ENCODE measurements at places on chromosomes 13 and 19.

DNA sequence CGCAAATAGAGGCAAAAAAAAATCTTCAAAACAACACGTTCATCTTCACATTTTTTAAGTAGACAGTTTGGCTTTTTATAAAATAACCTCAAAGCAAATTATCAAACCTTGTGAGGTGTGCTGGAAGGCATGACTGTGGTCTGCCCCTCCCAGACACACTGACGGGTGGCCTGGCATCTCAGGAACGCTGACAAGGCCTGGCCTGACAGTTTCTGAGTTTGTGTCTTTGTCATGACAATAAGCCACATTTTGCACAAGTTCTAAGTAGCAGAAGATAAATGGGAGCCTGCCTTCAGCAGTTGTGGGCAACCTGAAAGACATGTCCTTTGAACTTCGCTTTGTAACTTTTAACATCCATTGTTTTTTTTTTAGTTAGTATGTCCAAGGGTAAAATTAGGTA lies 38.5 kb downstream of the SOX21 start:
- no peak for DNase-seq

GRCh38 chr19:48720251-48720612 lies 707 bp upstream of the MAMSTR start:
- no peak for DNase-seq

DNA sequence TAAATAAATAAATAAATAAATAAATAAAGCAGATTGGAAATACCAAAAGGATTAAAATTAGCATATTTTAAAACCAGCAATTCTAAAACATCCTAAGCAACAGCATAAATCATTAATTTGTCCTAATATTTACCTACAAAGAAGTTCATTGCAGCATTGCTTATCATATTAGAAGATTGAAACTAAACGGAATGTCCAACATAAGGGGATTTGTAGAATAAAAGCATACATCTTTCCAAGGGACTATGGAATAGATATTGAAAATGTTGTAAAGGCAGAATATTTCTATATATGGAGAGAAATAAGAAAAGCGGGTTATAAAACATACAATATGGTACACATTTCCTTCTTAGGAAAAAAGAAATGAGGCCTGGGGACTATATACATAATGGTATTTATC lies 71.1 kb upstream of the RFC3 start:
- DNase-seq = no peak

DNA sequence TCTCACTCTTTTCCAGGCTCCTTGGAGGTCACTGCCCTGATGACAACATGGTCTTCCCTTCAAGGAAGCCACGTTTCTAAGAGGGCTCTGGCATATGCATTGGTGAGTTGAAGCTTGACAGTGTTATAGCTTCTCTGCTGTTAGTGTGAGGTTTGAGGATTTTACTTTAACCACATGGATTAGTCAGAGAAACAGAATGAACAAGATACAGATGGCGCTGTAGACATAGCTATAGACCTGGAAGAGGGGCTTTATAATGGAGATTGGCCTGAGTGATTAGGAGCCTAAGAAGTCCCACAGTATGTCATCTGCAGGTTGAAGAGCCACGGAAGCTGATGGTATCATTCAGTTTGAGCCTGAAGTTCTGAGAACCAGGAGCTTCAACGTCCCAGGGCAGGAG lies 18.4 kb upstream of the URI1 start:
- no peak for DNase-seq

DNA sequence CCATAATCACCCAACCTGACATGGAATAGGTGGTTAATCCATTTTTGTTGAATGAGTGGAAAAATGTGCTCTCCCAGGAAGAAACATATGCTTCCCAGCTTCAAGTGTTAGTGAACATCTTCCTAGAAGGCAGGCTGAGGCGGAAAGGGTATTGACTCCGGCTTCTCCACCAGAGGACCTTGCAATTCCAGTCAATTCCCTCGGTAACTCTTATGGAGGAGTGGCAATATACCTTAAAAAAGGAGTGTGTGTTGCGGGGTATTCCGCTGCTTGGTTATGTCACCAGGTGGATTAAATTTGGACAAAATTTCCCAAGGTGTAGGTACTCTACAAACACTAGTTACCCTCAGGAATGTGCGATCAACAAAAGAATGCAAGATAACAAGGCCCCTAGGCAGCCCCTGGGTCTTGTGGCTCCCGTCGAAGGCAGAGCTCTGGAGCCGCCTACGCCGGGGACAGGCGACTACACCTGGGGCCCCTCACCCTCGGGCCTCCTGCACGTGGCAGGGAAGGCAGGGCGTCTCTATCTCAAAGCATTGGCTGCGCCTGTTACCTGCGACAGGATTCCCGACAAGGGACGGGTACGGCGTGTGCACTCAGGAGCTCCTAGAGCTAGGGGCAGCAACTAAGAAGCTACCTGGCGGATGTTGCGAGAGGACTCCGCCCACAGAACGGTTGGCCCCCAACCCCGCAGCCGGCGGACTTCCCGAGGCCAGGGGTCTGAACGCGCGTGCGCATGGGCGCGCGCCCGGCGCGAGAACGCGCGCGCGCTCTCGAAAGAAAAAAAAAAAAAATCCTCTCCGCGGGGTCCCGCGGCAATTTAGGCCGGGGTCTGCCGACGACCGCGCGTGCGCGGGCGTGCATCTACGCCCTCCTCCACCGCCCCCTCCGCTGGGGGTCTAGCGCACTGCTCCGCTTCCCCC lies at the start of gene WDR87:
WDR87 (minus strand) TSS at position 649 of the 923 bp plus-strand sequence. CDS start 8,355 bp downstream, outside the sequence.
- DNase-seq = peak; percentile 96

DNA sequence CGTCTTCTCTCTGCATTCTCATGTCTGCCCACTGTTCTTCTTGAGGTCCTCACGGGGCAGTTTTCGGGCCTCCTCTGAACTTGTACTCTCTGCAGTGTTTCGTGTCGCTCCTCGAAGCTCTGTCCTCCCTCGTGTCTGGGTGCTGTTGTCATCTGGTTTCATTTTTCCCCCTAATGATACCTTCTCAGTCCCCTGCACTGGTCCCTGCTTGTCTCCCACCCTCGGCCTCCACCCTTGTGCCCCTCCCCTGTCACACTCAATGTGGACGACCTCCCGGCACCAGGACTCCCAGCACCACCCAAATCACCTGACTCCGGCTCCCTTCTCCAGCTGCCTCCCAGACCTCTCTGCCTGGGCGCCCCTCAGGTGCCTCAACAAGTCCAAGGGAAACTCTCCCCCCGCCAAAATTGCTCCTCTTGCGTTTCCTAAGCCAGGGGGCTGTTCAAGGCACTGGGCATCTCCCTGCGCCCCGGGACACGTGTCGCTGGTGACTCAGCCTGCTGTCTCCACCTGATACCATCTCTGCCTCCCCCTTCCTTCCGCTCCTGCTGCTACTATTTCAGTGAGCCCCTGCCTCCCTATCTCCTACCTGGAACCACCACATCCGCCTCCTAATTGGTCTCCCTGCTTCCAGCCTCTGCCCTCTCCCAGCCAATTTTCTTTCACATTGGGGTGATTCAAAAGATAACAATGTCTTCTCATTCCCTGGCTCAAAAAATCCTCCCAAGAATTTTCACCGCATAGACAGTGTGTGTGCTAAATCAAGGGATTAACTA lies 49.5 kb downstream of the RFX2 start:
- DNase-seq = no peak
